Colonic mucosa (tissue), 4 donors: ENCODE measurements at places on chromosomes 5 and 9.

DNA sequence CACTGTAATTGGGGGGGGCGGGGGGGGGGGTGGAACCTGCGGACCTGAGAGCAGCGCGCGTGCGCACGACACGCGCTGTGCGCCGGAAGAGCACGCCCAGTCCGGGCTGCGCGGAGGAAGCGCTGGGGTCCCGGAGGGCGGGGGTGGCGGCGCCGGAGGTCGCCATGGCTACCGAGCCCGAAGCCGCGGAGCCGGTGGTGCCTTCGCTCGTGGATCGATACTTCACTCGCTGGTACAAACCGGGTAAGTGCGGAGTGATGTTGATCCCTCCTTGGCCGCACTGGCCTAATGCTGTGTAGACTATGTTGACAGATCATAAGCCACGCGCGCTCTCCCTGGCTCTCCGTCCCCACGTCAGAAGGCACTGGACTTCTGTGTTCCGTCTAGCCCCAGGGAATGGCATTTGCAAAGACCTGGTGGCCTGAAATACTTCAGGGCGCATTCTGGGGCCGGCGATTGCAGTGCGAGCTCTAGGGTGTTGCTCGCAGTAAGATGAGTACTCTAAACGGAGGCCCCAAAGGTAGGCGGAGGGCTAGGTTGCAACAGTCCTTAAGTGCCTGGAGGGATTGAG is at the start of gene ABITRAM:
Gene ABITRAM (plus strand): TSS at position 78 of the 571 bp plus-strand sequence. CDS start 87 bp downstream, at position 165.
- peak; percentile 64 for DNase-seq

DNA sequence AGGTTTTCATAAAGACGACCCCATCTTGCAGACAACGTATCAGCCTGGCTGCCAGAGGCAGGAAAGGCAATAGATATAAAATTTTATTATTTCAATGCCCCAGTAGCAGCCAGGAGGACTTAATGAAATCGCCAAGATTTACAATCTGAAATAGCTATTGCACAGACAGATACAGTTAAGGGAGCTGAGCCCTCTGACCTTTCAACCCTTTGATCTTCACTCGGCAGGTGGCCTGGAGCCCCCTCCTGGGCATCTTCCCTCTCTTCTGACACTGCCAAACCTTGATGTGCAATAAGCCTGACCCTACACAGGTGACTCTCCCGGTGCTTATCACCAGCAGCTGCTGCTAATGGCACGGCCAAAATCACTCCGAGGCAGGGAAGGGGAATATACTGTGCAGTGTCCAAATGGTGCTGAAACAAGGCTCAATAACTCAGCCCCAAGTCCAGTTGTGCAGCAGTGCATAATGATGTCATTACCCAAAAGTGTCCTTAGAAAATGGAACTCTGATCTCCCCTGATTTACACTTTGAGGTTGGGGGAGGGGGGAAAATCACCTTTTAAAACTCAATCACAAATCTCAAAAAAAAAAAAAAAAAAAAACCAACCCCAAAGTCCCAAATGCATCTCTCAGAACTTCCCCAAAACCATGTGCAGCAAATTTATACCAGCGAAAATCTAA is 242.0 kb downstream of the CRB2 start:
- no peak for DNase-seq

GRCh38 chr5:151086905-151087360 is 6.1 kb upstream of the TNIP1 start:
- DNase-seq: peak; percentile 71

DNA sequence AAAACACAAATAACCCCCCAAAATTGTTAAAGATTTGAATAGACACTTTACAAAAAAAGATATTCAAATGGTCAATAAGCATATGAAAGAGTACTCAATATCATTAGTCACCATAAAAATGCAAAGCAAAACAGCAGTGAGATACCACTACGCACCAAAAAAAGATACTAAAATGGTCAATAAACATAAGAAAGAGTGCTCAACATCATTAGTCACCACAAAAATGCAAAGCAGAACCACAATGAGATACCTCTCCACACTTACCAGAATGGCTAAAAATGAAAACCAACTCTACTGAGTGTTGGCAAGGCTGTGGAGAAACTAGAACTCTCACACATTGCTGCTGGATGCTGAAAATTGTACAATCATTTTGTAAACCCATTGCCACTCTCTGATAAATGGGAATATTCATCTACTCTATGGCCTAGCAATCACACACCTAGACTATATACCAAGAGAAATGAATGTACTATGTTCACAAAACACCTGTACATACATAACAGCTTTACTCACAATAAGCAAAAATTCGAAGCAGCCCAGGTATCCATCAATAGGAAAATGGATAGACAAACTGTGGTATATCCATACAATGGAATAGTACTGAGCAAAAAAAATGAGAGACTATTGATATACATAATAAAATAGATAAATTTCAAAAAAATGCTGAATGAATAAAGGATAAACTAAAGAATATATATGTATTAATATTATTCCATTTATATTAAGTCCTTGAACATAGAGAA is 205.0 kb upstream of the DAPK1 start:
- no peak for DNase-seq

DNA sequence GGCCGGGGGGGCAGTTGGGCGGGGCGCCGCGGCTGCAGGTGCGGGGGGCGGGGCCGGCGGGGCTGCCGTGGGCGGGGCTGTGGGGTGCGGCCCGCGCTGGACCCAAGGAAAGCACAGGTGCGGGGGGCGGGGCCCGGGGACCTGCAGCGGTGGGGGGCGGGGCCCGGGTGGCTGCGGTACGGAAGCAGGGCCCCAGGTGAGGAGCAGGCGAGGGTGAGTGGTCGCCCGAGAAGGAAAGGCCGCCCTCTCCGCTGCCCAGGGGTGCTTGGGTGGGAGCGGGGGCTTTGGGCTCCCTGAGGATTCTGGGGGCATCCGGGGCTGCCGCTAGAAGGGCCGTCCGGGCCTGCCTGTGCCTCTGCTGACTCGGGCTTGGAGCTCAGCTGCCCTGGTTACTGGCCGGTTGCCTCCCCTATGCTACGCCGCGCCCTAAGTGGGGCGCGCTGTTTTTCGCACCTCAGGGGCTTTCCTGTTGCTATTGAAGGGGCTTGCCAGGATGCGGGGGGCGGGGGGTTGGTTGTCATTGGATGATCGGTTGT is 767 bp downstream of the RALGPS1 start:
- DNase-seq: peak; percentile 87

GRCh38 chr5:149938791-149939358 is 5.7 kb downstream of the PDE6A start:
- DNase-seq: no peak

DNA sequence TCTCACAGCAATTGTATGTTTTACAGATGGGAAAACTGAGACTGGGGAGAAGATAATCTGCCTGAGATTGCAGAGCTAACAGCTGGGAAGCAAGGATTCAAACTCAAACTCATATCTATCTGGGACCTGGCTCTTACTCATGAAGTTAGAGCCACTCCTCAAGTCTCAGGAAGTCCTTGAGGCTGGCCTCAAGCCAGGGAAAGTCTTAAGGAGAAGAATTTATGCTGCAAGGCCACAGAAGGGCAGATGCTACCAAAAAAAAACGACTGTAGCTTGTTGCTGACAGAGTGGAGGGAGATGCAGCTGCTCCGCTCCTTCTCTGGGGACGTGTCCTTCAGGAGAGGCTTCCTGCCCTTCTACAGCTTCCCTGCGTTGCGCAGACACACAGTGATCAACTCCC is 39.8 kb downstream of the BARHL1 start:
- DNase-seq: no peak
